ENCODE measurements at places on chromosomes 12 and 14.

- DNase-seq = no peak
These were observed 102.5 kb upstream of the PRICKLE1 start for GRCh38 chr12:42691991-42692557.

- no peak for DNase-seq
These were observed 3.7 kb upstream of the KRT3 start for GRCh38 chr12:52799505-52800211.

GRCh38 chr12:27709932-27710591 is 570 bp upstream of the MRPS35 start:
- DNase-seq = no peak

DNA sequence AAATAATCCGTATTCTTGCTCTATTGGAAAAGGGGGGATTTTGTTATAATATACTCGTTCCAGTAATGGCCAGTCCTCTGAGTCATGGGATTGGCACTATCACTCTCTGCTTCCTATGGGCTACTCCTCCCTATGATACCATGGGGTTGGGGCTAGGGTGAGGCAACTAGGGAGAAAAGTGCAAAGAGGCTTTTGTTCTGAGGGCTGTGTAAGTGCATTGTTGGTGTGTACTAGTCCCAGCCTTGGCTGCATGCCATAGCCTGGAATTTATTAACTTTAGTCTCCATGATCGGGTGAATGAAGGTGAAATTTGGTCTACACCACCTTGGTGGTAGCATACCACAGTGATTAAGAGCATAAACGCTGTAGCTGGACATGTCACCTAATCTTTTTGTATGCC is 247.6 kb downstream of the RPAP3 start:
- DNase-seq = no peak

- DNase-seq = no peak
These were observed 26.2 kb downstream of the MNAT1 start for GRCh38 chr14:60760644-60761364.

- DNase-seq = no peak
These were observed 17.9 kb downstream of the SPTLC2 start for GRCh38 chr14:77598366-77599070.

DNA sequence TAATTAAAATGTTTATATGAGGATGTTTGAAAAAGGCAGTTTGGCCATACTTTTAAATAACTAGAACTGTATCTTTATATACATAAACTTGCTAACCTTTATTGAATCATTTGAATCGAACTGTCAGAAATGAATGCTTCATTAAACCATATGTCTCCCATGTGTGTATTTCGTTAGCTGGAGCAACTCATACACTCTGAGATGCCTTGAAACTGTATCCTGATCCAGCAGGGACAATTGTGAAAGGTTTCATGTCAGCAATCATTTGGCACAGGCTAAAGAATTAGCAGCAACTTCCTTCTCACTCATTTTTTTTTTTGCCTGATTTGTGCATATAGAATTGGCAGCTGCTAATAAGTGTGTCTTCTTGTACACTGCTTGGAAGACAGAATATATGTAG is 109.9 kb downstream of the NAV3 start:
- no peak for DNase-seq

DNA sequence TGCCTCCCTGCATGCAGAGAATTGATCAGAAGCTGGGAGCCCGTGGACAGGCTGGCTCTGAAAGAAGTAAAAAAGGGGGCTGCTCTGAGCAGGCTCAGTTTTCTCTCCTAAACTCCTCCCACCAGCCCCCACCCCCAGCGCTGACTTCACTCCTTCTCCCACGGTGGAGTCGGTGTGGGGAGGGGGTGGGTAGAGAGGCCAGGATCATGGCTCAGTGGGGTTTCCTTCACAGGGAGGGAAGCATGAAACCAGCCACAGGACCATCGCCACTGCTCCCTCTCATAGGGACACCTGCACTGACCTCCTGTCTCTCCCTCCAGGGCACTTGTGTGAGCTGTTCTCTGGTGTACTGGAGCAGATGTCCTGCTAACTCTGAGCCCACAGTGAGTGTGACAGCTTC is 78.9 kb downstream of the STAB2 start:
- no peak for DNase-seq

DNA sequence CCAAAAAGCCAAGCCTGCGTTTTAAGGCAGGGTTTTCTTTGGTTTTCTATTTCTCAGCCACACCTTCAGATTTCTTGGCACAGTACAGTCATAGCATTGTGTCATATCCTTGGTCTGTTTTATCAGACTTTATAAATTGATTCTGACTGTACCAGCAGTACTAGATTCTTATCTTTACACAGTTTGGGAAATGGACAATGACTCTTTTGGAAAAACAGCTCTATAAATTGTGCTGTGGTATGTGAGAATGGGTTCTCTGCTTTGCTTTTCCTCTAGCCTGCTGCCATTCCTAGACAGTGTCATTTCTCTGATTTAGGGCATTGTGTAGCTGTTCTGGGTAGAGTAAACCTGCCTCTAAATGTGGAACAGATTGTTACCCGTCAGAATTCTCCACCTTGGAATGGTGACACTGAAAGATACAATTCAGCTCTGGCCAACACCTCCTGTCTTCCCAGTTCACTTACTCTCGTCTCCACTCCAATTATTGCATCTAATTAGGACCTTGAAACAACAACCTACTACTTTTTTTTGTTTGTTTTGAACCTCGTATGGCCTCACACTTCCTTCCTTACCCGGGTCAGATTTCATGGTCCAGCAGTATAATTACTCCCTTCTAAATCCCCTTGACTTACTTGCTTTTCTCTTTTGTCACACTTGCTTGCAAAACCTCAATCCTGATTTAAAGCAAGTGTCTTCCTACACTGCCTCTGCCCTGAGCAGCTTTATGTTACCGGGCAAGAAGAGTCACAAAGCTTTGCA is 226.3 kb downstream of the ERC1 start:
- no peak for DNase-seq

GRCh38 chr14:63051992-63052391 is 6.7 kb upstream of the KCNH5 start:
- no peak for DNase-seq

- no peak for DNase-seq
These were observed 62.7 kb upstream of the JDP2 start for GRCh38 chr14:75365116-75365515.

- DNase-seq = no peak
These were observed 182.2 kb upstream of the MDGA2 start for GRCh38 chr14:47857646-47858045.

DNA sequence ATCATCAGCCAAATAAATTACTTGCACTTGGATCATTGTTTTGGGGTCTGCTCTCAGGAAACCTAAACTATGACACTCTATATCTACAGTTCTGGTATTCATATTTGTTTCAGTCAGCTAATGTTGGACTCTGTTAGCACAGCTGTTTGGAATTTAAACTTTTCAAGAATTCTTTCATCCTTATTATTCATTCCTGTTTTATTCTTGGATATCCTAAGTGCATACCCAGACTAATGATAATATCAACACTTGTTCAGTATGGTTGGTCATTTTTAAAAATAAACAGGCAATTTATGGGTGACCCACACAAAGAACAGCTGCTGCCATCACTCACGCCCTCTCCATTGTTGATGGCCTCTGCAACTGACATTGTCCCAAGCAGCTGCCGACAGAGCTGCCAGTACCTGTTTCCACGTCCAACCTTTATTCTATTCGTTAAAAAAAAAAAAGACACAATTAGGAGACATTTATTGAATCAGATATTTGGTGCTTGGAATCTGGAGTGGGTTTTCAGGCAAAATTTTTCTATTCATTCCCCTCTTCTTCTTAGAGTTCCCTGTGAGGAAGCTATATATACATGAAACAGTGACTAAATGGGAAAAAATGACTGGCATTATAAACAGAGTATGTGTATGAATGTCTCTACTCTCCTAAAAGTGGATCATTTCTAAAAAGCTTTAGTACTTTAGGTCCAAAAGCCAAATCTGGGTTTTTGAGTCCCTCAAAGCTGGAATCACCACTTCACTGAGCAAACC is 252.1 kb upstream of the NAV3 start:
- DNase-seq = no peak

- no peak for DNase-seq
These were observed 109.1 kb downstream of the NEDD1 start for GRCh38 chr12:97016163-97016562.

- no peak for DNase-seq
These were observed 210.1 kb upstream of the EEA1 start for GRCh38 chr12:93139028-93139665.

DNA sequence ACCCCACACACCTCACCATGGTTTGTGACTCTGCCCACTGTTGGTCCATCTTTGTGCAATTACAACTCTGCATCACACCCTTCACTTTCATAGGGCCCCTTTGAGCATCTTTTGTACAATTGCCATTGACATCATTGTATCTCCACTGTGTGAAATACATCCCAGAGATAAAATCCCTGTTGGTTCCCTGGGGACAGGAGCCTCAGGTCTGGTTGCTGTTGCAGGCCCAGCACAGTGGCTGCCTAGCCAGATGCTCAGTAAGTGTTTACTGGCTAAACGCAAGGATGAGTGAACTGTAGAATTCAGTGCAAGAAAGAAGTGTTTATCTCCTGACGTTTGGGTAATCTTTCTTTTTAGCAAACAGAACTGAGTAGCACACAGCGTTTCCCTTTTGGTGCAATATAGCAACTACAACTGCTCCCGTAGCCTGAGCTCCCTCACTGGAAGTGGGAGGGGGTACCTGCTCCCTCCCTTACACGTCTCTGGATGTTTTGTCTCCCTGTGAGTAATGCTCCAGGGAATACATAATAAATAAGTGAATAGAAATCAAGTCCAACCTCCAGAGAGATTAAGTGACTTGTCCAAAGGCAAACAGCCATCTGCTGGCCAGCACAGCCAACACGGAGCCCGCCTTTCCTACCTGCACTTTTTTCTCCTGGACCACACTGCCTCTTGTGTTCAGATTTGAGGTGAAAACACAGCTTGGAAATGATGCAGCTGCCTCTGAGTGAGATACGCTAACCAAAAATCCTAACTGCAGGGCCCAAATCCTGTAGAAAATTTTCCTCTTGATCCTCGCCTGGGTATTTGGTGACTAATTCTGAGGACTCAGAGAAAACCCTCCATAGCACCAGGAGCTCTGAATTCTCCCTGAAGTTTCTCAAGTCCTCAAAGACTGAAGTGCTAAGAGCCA is 27.4 kb downstream of the GALNT16 start:
- no peak for DNase-seq

GRCh38 chr14:22824711-22825359 is 4.9 kb upstream of the MRPL52 start:
- DNase-seq = no peak

DNA sequence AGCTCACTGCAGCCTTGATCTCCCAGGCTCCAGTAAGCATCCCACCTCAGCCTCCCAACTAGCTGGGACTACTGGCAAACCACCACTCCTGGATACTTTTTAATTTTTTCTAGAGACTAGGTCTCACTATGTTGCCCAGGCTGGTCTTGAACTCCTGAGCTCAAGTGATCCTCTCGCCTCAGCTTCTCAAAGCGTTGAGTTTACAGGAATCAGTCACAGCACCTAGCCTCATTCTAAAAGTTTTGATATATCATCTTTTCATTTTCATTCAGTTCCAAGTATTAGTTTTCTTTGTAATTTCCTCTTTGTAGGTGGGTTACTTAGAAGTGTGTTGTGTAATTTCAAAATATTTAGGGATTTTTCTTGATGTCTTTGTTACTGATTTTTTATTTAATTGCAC is 9.6 kb downstream of the CBX5 start:
- DNase-seq = no peak

- no peak for DNase-seq
These were observed 665.7 kb downstream of the NRXN3 start for GRCh38 chr14:78835909-78836308.

GRCh38 chr12:8123124-8123912 is at the start of gene CLEC4A:
CLEC4A (plus strand) TSS chr12:8123617; CDS start chr12:8123879, 262 bp downstream.
- no peak for DNase-seq

DNA sequence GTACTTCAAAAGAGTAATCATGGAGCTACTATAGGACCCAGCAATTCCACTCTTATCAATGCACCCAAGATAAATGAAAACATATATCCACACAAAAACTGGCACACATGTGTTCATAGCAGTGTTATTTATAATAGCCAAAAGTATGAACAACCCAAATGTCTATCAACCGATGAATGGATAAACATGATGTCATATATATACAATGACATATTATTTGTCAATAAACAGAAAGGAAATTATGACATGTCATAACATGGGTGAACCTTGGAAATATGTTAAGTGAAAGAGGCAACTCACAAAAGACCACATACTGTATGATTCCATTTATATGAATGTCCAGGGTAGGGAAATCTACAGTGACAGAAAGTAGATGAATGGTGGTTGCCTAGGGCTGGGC is 347.1 kb upstream of the DDHD1 start:
- DNase-seq = no peak

GRCh38 chr12:107355004-107355565 is 261.7 kb upstream of the CRY1 start:
- no peak for DNase-seq

GRCh38 chr12:116529048-116529447 is 30.1 kb upstream of the MAP1LC3B2 start:
- DNase-seq = no peak

- no peak for DNase-seq
These were observed 180.8 kb downstream of the C12orf50 start for GRCh38 chr12:87848248-87848868.

DNA sequence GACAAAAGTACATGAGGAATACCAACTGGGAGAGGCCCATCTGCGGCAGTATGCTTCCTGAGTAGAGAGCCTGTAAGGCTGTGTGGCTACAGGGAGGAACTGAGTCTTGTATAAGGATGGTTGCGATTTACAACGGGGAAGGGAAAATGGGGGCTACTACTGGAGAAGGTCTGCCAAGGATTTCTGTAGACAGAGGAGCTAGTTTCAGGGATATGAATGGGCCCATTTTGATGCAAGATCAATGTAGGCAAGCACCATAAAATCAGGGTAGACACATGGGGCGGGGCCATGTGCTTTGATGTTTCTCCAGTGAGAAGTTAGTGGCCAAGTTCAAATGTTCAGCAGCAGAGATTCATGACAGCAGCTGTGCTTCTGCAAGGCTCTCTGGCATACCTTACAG is 149.4 kb downstream of the GPR65 start:
- no peak for DNase-seq

DNA sequence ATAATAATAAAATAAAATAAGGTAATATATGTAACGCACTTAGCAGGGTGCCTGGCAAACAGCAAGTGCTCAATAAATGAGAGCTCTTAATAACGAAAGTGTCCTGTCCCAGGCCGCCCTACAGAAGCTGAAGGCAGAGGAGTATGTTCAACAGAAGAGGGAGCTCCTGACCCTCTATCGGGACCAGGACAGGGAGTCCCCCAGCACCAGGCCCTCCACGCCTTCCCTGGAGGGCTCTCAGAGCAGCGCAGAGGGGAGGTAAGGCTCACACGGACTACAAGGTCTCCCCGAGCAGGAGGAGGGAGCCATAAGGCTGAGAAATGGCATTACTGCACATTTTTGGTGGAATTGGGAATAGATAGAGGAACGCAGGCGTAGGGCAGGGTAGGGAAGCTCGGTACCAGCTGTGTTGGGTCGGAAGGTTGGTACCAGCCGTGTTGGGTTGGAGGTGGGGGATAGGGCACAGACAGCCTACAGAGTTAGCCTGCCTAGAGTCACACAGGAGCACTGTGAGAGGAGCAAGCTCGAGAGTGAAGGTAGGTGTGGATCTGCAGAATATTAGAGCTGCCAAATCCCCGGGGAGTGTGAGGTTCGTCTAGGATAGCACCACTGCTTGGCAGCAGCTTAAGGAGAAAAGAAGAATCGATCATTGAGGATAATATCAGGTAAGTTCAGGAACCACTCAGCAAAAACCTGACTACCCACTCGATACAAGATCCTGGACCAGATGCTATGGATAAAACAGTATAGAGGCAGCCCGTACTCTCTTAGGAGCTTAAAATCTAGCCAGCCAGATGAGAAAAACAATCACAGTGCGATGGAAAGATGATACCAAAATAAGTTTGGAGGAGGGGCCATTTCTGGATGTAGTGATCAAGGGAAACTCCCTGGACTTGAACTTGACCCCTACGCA is 15.3 kb downstream of the TNFRSF1A start:
- no peak for DNase-seq

All from stimulated activated CD8-positive, alpha-beta memory T cell treated with anti-CD3 and anti-CD28 coated beads, Interleukin-4, amount 100 ng/mL, for 1 hour (primary cell).